ENCODE measurements at places on chromosomes 16 and 17. TPM values are rescaled to one million over a fixed set of nuclear protein-coding genes. Genes with fewer than 3 reads are reported as not detected.

The TMEM92 gene
- polyA plus RNA-seq = 0.28 TPM

The ABCC6 gene
- 0.23 TPM for polyA plus RNA-seq

The MYH8 gene
- not detected for polyA plus RNA-seq

The KIF1C gene
- polyA plus RNA-seq = 58.2 TPM

DNA sequence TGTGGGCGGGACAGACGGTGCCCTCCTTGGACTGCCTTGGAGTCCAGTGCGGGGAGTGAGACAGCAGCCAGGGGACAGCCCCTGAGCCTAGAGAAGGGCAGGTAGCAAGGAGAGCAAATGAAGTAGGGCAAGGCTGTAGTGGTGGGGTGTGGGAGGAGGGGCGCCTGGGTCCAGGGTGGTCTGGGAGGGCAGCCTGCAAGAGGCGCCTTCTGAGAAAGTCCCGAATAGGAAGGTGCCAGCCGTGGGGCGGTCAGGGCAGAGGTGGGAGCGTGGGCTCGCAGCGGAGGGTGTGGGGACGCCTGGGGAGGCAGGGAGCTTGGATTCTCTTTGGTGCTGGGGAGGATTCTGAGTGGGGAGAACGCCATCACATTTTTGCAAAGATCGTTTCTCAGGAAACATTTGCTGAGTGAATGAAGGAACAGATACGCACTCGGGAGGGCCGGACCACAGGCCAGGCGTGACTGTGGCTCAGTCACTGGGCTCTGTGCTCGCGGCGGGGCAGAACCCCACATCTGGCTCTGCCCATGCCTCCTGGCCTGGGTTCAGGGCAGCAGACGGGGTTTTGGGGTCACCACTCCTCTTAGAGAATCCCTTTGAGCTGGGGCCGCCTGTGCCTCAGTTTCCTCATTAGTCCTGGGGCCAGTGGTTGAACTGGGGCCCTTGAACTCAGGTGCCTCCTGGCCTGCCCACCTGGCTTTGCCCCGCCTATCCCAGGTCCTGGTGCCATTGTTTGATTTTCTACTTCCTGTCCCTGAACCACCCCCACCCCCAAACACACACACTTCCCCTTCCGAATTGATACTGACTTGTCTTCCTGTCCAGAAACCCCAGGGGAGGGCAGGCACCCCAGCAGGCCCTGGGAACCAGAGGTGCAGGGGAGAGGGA is 4.2 kb downstream of the SNN start:
- DNase-seq = no peak

DNA sequence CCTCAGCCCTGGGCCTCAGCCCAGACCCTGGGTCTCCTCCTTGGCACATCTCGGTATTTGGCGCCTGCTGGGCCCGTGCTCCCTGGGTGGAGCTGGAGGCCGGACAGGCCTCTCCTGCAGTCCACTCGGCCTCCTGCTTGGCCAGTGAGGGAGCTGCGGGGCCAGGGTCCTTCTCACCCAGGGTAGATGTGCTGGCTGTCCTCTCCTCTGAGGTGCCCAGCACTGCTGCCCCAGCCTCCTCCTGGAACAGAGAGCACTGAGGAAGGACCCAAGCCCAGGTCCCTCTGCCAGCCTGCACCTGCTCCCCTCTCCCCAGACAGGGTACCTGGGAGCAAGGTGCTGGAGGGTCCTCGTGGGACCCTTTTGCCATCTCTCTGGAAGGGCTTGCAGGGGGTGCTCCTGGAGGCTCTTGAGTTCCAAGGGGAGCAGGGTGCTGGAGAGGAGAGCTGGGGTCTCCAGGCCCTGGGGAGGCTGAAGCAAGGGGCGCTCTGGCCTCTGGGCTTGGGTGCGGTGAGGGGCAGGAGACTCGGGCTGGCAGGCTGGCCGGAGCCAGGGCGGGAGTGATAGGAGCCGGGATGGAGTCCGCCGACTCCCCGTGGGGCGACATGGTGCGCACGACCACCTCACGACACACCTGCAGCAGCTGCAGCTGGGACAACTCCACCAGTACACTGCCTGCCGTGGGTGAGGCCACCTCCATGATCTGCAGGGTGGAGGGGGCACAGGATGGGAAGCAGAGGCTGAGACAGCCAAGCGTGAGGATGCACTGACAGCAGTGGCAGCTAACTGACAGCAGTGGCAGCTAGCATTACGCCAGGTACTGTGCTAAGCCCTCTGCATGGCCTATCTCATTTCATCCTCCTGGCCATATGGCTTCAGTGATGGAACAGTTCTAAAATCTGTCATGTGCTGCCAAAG is 17.8 kb downstream of the TSPOAP1 start:
- peak; percentile 30 for DNase-seq

DNA sequence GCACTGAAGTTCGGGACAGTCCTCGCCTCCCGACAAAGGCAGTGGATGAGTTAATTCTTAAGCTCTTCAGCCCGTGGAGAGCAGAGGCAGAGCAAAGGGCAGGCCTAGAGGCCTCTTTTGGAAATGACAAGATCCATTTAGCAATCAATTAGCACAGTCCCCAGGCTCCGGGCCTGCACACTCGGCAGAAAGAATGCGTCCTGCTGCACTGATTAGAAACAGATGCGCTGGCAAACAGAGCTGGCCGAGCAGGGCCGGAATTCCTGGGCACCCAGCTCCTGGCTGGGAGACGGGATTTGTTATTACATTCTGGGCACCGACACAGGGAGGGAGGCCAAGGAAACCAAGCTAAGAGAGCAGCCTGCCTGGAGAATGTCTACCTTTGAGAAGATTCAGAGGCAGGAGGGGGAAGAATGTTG is 162.9 kb downstream of the COPRS start:
- DNase-seq = peak; percentile 90

GRCh38 chr17:81641825-81642489 is 5.0 kb downstream of the TSPAN10 start:
- no peak for DNase-seq

GRCh38 chr16:26992666-26993349 is 73.9 kb upstream of the C16orf82 start:
- no peak for DNase-seq

DNA sequence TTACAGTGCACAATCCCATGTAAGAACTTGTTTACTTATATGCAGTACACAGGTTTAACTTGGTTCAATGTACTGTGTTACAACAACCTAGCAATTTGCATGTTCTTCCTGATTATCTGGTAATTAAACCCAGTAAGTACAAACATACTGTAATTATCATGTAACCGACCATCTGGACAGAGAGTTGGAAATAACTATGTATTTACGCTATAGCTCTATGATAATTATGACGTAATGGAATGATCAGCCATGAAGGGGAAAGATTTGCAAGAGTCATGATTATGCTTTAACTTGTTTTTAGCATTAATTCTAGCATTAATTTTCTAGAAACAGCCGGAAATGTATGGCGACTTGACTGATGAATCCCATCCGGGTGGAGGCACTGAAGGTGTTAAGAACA is 74.8 kb upstream of the SALL1 start:
- no peak for DNase-seq

GRCh38 chr17:48540213-48540612 is 4.7 kb downstream of the HOXB2 start:
- no peak for DNase-seq

DNA sequence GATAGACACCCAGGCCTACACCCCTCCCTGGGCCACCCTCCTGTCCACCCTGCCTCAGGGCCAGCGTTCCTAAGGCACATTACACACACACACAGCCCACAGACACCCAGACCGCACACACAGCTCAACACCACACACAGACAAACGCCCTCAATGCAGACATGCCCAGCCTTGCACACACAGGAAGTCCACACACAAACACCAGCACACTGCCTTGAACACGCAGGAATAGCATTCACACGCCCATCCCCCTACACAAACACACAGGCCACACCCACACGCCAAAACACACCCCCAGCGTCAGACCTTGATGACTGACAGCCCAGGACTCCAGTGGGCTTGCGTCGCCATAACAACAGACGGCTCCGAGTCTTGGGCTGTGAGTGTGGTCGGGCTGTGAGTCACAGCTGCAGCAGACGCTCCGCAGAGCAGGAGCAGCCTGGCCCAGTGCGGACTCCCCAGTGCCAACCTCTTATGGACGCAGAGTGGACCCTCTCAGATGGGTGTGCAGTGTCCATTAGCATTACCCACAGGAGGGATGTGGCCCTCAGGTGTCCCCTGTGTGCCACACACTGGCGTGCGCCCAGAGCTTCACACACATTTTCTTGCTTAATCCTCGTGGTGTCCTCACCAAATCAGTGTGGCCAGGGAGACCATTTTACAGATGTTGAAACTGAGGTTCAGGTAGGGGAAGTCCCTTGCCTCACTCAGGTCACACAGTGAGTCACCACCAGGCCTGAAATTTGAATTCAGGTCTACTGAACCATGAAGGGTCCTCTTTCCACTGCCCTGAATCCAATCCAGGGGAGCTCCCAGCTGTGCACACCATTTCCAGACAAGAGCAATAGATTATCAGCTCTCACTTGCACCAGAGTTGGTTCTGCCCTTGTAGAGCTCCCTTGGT is 17.8 kb upstream of the RAI1 start:
- DNase-seq = peak; percentile 92
